ENCODE measurements at places on chromosomes 1 and 21.

- DNase-seq = no peak
Observed at GRCh38 chr1:56397811-56398231, 181.5 kb downstream of the PLPP3 start.

DNA sequence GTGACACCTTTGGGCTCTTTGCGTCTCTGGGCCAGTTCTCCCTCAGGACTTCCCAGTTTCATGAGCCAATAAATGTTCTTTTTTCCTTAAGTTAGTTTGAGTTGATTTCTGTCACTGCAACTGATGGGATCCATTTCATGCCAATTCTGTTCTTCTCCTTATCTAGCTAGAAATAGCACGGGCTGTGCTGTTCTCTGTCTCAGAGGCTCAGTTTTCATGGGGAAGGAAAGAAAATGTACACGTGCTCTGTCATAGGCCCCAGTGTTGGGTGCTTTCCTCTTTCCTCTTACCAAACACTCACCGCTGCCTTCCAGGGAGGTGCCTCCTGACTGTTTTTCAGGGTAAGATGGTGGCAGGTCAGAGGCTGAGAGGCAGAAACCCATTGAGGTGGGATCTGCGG lies 43.2 kb upstream of the ACTL8 start:
- DNase-seq = no peak

GRCh38 chr1:7145947-7146346 lies 360.7 kb downstream of the CAMTA1 start:
- DNase-seq = no peak

DNA sequence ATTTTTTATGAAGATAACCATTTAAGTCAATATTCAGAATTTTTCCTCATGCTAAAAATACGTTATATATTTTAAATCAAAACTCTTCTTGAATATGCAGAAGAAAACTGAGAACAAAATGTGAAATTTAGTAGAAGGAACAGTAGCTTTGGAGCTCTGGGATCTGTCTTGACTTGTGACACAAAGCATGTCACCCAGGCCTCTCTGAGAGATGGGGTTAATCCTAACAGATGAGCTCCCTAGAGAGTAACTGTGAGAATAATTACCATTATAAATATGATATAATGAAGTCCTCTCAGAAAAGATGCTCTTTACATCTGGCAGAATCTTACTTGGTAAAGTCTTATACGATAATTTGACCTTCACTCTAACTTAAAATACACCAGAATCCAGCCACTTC lies 272.0 kb downstream of the PTPRC start:
- DNase-seq = no peak

- no peak for DNase-seq
Observed at GRCh38 chr1:162697140-162697895, 65.1 kb downstream of the DDR2 start.

DNA sequence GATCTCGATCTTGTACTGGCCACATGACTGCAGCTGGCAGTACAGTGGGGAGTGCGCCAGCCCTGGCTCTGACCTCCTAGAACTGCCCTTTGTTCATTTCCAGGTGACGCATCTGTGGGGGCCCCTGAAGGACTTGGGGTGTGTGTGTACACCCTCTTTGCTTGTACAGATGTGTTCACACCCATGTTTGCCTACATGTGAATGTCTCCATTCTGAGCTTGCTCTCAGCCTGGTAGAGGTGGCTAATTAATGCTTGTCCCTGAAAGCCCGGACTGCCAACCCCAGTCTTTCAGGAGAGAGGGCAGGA lies 19.8 kb downstream of the TNFRSF1B start:
- DNase-seq = no peak

GRCh38 chr1:21232044-21232443 lies 55.3 kb upstream of the EIF4G3 start:
- no peak for DNase-seq

- no peak for DNase-seq
Observed at GRCh38 chr1:151635479-151636072, 23.7 kb downstream of the SNX27 start.

GRCh38 chr1:206471415-206471801 lies 1.1 kb downstream of the IKBKE start:
- DNase-seq = no peak

DNA sequence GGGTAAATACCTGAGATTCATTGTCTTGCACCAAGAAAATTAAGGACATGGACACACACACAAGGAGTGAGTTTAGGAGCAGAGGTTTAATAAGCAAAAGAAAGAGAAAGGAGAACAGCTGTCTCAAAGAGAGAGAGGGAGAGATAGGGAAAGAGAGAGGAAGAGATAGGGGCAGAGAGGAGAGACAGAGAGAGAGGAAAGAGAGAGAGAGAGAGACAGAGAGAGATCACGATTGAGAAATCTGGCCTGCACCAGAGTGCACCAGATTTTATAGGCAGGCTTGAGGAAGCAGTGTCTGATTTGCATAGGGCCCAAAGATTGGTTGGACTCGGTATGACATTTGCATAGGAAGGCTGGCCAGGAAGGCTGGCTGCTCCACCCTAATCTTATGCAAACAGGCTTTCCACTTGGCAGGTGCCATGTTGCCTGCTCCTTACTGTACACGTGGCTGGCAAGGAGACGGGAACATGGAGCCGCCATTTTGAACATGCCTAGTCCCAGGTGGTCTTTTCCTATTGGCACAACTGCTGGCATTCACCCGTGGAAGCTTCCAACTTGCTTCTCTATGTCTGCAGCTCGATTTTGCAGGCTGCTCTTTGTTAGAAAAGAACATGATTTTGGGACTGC lies 419.9 kb downstream of the ZP4 start:
- no peak for DNase-seq

DNA sequence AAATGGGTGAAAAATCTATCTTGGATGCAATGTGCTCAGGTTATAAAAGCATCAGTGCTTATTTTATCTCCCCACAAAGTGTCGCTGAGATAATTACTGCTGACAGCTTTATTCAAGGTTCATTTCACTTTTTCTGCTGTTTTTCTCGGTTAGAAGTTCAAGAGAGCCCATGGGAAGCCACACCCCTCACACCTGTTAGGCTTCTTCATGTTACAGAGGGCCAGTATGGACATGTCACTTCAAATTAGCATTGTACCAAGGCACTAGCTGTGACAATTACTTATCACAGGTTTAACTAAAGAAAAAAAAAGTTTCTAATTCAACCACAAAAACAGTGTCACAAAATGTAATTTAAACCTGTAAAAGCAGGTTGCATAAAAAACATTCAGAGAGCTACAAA lies 187.3 kb upstream of the DMRTA2 start:
- no peak for DNase-seq

- DNase-seq = no peak
Observed at GRCh38 chr1:82597649-82598048, 796.9 kb downstream of the ADGRL2 start.

DNA sequence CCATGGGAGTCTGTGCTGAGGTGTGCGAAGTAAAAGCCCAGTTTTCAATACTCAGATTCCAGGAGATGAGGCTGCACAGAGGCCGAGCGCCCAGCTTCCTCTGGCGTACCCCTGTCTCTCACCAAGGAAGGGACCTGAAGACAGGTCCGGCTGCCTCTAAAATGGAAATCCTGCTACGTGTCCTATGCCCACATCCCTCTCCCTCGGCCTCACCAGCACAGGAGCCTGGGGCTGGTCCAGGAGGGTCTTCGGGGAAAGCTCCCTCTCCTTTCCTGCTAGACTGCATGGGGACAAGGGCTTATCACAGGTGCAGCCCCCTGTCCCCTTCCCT lies 392 bp downstream of the MRPL55 start:
- DNase-seq = no peak

GRCh38 chr1:1173061-1173792 lies 453 bp upstream of the TTLL10 start:
- no peak for DNase-seq

DNA sequence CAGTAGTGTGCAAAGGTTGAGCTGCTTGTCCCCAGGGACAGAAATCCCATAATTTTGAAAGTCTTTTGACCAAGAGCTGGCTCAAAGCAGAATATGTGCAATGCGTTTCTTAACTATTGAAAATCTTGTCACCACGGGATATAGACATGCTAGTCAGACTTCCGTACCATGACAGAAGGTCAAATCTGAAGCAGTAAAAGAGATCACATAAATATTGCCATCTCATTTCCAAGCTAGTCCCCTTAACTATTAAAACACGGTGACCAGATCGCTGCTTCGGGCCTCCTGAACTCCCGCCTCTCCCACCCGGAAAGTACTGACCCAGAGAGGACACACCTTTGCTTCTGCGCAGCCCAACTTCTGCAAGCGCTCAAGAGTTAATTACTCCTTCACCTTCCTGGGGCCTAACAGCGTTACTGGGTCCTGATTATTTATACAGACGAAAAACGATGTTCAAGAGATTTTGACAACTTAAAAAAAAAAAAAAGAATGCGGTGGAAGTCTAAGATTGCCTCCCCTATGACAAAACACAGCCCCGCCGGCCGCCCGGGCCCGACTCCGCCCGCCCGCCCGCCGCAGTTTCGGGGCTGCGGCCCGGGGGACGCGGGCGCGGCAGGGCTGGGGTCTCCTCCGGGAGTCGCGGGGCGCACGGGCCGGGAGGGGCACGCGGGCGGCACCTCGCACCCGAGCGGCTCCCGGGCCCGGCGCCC lies 692 bp downstream of the SORT1 start:
- DNase-seq = no peak

DNA sequence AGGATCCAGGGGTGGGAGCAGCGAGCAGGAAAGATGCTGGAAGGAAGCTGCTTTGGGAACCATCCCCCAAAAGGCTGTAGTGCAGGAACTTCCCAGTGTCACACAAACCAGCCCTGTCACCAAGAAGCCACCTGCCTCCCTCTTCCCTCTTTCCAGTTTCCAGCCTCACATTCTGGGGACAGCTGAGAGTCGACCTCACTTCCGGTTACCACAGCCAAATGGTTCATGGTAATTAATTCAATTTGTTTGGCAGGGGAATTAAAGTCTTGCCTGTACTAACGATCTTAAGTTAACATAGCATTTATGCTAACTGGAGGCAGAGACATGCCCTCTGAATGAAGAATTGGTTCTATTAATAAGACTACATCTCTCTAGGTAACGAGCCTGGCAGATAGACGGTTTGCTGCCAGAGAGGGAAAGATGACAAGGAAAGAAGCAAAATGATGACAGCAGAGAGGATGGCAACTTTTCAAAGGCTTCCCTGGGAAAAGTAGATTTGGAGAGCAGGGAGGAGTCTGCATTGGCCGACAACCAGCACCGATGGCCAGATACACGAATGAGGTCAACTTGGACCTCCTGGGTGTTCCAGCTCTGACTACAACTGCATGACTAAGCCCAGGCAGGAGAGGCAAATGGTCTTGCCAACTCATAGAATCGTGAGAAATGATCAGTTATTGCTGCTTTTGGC lies 64.1 kb downstream of the TMCO4 start:
- DNase-seq = no peak

DNA sequence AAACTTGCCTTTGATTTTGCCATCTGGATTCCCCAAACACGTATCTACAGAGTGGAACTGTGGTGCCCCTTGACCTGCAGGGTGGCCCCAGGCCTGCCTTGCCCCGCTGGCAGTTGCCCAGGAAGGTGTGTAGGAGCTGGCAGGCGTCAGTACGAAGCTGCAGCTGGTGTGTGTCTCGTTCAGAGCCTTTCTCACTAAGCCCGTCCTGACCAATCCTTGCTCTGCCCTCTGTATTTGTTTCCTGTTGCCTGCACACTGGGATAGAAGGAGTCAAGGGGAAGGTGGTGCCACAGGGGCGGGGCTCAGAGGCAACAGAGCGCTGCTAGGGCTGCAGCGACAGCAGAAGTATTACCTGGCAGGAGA lies 5.2 kb upstream of the VSIG8 start:
- DNase-seq = no peak

- DNase-seq = no peak
Observed at GRCh38 chr21:44574457-44575306, 1.2 kb downstream of the KRTAP10-4 start.

GRCh38 chr1:25031601-25031965 lies 101.5 kb upstream of the RUNX3 start:
- no peak for DNase-seq

GRCh38 chr1:93814795-93815340 lies 64.1 kb downstream of the DNTTIP2 start:
- DNase-seq = no peak

DNA sequence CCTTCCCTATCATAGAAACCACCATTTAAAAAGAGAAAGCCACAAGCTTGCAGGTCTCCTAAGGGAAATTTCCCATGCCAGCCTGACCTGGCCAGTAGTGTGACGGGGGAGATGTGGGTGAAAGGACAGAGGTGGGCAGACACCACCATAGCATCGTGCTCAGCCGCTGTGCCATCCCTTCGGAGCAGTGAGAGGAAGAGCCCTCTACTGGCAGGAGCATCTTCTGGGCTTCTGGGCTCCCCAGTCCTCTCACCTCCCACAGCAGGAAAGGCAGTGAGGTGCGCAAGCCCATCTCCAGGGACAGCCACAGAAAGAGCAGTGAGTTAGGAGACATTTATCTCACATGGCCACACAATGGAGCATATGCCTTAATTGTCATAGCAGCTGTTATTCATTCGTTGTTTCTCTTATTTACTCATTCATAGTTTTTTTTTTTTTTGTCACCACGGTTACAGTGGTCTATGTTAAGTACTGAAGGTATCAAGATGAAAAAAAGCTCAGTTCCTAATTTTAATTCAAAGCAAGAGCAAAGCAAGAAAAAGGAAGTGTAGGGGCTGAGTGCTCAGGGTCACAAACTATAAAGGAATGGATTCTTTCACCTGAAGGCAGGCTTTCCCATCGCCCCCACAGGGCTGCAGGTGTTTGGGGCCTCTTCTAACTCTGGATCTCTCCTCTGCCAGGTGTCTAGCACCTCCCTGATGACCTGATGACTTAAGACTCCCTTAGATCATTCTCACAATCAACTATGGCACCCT lies 48.8 kb upstream of the CAMK1G start:
- no peak for DNase-seq

DNA sequence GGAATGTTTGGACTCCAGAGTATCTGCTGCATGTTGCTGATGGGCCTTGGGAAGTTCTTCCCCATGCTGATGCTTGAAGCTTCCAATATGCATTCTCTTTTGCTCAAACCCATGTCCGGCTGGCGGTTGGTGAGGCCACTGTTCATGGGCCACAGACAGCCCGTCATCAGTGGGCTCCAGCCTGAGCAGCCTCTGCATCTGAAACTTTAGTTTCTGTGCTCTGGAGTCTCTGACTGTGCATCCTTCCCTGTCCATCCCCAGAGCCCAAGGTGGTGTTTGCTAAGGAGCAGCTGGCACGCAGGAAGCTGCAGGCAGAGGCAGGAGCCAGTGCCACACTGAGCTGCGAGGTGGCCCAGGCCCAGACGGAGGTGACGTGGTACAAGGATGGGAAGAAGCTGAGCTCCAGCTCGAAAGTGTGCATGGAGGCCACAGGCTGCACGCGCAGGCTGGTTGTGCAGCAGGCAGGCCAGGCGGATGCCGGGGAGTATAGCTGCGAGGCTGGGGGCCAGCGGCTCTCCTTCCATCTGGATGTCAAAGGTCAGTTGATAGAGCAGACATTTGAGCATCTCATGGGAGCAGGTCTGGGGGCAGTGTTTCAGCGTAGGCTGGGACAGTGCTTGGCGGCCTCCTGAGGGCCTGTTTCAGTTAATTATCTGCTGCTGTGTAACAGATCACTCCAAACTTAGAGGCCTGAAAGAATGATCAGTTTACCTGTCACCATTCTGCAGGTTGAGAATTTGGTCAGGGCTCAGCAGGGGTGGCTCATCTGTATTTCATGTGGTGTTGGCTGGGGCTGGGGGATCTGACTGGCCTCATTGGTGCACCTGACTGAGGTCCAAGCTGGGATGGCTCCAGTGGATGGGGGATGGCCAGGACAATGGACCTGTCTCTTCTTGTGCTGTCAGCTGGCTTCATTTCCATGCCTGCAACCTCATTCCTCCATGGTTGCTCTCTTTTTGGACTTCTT lies 16.6 kb downstream of the OBSCN start:
- no peak for DNase-seq

Measured in activated gamma-delta T cell (primary cell).